ENCODE measurements at places on chromosomes 16 and 17.

DNA sequence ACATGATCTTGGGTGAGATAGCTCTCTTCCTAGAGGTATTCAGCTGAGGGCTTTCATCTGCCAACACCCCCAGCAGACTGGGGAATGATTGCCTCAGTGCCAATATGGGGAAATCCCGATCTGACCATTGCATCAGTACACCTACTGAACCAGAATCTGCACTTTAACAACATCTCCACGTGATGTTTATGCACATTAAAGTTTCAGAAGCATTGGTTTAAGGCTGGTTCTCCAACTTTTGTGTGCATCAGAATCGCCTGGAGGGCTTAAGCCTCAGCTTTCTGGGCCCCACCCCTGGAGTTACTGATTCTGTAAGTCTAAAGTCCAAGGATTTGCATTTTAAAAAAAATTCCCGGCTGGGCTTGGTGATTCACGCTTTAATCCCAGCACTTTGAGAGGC lies 123.6 kb upstream of the MED13 start:
- no peak for DNase-seq

- DNase-seq = no peak
These were observed 47.5 kb downstream of the NT5M start for GRCh38 chr17:17350491-17351355.

GRCh38 chr16:72409423-72409822 lies 237.5 kb upstream of the PMFBP1 start:
- DNase-seq = no peak

GRCh38 chr16:89505204-89506112 lies 2.7 kb upstream of the SPG7 start:
- peak; percentile 91 for DNase-seq

DNA sequence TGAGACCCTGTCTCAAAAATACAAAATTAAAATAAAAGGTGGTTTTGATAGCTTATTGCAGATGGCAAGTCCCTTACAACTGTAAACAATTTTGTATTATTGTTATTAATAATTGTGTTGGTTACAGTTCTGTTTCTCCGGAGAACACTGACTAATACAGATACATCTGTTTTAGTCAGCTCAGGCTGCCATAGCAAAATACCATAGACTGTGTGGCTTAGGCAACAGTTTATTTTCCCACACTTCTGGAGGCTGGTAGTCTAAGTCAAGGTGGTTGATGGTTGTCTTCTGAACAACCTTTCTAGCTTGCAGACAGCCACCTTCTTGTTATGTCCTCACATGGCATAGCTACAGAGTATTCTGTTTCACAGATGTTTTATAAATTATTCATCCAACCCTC lies 14.2 kb upstream of the IL21R start:
- no peak for DNase-seq

GRCh38 chr17:73121506-73121905 lies 29.0 kb upstream of the SLC39A11 start:
- DNase-seq = no peak

GRCh38 chr16:8694795-8695728 lies 20.6 kb downstream of the ABAT start:
- no peak for DNase-seq

GRCh38 chr16:27779641-27780164 lies 229.8 kb downstream of the KATNIP start:
- no peak for DNase-seq

GRCh38 chr17:31373150-31374093 lies 18.1 kb upstream of the RAB11FIP4 start:
- DNase-seq = no peak

DNA sequence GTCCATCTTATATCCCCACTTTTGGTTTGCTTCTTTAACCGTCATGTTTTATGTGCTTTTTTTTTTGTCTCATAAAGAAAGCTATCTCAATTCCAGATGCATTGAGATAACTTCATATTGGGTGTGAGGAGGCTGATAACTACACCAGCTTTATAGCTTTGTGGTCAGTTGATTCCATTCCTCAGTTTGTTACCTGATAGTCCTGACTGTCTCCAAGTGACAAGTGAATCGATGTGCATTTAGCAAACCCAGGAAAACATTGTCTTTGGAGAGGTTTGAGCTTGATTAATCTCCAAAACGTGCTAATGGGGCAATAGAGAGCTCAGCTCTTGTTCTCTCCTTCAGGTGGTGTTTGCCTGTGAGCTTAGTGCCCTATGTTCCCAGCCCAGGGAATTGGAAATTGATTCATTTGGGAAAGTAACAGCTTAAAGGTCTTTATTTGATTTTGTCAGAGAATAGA lies 22.7 kb downstream of the HS3ST3B1 start:
- DNase-seq = no peak

GRCh38 chr17:79095345-79096055 lies 20.9 kb downstream of the ENGASE start:
- no peak for DNase-seq

DNA sequence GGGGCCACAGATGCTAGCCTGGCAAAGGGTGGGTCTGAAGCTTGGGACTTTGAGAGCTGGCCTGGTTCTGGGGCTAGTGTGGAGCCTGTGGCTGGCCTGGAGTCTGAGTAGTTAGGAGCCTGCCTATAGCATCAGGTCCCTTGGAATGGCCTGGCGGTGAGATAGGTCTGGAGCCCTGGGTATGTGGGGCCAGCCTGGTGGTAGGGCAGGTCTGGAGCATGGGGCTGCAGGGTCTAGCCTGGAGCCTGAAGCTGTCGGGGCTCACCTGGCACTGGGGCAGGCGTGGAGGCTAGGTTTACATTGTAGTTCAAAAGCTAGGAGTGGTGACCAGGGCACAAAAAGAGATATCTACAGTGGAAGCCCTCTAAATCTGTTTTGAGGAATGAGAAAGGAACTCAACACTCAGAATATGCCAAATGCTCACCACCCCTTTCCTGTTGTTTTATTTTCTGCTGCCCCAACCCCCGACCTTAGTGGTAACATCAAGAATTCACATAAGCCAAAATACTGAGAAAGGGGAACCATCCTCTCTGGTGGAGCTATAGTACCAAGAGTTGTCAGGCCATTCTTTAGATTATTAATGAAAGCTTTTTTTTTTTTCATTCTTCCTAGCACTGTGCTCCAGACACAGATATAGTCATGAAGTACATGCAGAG lies 100.3 kb downstream of the TANC2 start:
- DNase-seq = no peak

- peak; percentile 67 for DNase-seq
These were observed 3.2 kb upstream of the METRN start for GRCh38 chr16:711548-712320.

GRCh38 chr16:261031-261691 lies 14.6 kb downstream of the RGS11 start:
- DNase-seq = no peak

GRCh38 chr16:73068541-73069401 lies 20.8 kb upstream of the ZFHX3 start:
- no peak for DNase-seq

DNA sequence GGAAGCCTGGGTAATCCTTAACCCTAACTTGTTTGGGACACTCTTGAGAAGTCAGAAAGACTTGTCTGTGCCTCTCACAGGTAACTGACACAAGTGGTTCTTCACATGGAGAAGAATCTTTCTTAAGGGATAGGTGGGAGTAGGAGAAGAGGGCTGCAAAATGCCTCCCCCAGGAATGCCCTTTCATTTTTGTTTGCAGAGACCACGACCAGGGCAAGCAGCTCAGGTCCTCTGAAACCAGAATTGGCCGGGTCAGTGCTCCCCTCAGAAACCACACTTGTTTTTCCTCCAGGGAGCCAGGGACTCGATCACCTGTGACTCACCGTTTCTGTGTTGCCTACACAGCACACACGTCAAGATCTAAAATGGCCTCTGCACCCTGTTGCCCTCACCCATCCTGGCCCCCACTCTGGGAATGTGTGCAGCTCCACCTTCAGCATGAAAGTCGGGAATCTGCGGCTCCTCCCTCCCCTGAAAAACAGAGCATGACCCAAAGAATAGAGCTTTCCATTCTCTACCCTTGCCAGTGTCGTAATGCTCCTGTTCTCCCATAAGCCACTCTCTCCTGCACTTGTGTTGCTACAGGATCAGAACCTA lies 36.1 kb downstream of the HNF1B start:
- DNase-seq = no peak

GRCh38 chr16:80171746-80172145 lies 369.0 kb upstream of the DYNLRB2 start:
- no peak for DNase-seq

GRCh38 chr17:45139533-45139920 lies 4.0 kb downstream of the ACBD4 start:
- no peak for DNase-seq

DNA sequence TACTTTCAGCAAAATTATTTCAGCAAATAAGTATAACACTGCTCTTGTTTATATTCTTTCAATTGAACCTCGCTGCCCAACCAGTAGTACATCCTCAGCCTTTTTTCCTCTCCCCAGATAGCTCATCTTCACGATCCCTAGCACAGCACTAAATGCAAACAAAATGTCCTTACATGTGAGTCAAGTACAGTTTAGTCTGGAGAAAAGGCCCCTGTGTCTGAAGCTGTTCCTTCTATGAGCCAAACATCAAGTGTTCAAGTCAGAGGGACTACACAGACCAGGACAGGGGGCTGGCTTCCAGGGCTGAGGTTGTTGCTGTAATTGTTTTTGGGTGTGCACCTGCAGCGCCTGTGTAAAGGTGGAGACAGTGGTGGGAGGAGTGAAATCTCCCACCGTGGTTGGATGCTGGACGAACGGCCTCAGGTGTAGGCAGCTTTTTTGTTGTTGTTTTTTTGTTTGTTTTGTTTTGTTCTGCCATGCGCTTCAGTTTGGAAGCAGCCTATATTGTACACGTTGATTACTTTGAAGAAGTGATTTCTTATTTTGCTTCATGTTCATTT lies 147.1 kb downstream of the PRKCA start:
- DNase-seq = no peak

- DNase-seq = no peak
These were observed 39.3 kb downstream of the SNX20 start for GRCh38 chr16:50641818-50642187.

- no peak for DNase-seq
These were observed 166.2 kb upstream of the RPL38 start for GRCh38 chr17:74037320-74037719.

DNA sequence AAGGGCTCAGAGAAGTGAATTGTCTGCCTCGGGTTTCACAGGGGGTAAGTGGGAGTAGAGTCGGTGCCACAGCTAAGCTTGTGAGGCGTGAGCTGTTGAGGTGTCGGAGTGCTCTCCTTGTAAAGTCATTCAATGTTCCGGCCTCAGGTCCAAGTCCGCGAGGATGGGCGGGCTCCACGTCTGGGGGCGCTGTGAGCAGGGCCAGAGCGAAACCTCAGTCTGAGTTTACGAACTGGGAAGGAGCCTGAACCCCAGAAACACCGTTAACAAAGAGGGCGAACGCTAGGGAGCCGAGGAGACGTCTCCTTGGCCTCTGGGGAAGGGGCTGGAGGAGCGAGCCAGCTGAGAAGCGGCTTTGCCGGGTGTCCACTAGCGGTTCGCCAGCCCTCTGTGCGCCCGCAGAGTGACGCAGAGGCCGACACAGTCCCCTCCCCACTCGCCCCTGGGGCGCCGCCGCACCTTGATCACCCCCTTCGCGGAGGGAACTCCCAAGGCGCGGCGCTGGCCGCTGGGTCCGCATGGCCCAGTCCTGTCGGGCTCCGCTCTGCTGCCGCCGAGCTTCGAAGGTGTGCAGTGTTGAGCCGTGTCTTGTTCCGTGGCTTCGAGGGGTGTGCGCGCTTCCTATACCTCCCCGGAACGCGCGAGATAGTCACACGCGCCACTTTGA lies 4.9 kb downstream of the IRX3 start:
- no peak for DNase-seq

GRCh38 chr17:74712301-74712700 lies 422 bp downstream of the CD300LF start:
- DNase-seq = no peak

DNA sequence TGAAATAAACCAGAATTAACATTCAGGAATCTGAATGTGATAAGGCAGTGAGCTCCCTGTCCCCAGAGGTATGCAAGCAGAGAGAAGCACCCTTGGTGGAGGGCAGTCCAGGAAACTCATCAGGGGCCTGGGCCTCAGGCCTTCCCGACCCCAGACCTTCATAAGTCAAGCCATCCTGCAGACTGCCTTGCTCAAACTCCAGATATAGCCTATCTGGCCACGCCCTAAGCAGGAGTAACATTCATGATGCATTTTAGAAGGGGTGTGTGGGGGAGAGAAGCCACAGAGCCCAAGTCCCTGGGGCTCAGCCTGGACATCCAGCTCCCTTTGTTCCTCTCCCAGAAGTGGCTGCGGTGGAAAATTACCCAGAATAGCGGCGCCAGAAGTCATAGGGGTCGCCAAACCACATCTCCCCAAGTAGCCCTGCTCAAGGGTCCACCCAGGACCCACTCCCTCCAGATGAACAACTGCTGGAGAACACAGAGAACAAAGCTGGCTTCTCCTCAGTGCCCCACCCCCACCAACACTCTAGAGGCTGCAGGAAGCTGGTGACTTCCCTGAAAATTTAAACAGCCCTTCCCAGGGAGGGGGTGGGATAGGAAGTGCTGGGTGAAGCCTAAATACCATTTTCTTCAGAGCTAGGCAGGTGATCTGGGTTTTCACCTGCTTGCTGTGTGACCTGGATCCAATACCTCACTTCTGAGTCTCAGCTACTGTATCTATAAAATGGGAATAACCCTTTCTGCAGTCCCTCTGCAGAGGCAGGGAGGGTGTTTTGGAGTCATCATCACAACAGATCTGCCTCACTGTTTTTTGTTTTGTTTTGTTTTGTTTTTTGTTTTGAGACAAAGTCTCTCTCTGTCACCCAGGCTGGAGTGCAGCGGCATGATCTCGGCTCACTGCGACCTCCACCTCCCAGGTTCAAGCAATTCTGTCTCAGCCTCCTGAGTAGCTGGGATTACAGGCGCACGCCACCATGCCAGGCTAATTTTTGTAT lies 1.5 kb upstream of the SREBF1 start:
- no peak for DNase-seq

GRCh38 chr17:70636517-70637133 lies 467.3 kb downstream of the KCNJ2 start:
- no peak for DNase-seq

DNA sequence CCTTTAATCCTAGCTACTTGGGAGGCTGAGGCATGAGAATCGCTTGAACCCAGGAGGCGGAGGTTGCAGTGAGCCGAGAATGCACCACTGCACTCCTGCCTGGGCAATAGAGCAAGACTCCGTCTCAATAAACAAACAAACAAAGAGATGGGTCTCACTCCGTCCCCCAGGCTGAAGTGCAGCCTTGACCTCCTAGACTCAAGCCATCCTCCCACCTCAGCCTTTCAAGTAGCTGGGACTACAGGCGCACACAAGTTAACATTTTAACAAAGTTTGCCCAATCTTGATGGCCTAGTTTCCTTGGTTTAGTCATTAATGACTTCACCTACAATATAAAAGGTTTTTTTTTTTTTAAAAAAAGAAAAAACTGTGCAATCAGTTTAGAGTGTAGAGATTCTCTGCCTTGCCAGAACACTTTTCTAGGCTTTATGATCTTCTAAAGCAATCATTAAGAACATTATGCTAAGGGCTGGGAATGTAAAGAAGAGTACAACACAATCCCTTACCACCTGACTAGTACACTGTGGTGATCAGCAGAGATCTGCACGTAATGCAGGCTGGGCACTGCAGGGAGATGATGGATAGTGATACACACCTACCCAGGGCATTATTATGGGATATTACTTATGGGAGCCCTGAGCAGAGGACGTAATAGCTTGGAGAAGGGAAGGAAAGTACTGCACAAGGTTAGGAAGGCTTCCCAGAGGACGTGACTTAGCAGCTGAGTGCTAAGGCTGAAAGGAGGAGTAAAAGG lies 6.9 kb downstream of the GOT2 start:
- DNase-seq = no peak

- DNase-seq = no peak
These were observed 24.2 kb downstream of the CRISPLD2 start for GRCh38 chr16:84844049-84844350.
